ENCODE measurements at places on chromosomes 2 and 18.

DNA sequence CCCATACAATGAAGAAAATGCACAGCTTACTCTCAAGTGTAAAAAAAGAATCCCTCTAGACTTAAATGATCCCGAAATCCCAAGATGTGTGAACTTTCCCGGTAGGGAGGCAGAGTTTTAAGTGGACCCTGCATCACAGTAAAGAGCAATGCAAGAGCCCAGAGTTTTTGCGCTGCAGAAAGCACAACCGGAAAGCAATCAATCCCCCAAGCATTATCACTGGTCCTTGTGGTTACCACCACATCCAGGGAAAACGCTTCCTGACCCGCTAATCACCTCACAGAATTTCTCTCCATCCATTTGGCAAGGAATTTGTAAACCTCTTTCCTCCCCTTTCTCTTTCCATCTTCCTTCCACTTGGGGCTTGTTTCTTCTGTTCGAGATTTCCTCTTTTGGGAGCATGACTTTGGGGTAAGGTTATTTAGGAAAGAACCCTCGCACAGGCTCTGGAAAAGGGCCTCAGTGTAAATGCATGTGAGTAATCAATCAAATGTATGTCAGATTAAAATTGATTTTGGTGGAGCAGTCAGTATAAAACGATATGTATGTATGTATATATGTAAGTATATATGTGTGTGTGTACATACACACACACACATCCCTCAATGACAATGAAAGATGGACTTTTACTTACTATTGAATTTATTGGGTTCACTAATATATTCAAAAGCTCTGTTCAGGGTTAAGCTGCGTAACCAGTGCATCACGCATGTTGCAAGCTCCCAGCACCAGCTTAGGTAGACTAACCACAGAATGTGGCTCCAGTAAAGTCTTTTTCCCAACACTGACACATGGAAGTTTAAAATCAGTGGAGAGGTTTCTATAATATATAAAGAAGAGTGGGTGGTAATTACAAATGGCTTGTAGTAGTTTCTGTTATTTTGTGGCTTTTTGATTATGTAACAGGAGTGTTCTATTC, 1.6 kb downstream of the PLCL1 start:
- DNase-seq, result no peak

DNA sequence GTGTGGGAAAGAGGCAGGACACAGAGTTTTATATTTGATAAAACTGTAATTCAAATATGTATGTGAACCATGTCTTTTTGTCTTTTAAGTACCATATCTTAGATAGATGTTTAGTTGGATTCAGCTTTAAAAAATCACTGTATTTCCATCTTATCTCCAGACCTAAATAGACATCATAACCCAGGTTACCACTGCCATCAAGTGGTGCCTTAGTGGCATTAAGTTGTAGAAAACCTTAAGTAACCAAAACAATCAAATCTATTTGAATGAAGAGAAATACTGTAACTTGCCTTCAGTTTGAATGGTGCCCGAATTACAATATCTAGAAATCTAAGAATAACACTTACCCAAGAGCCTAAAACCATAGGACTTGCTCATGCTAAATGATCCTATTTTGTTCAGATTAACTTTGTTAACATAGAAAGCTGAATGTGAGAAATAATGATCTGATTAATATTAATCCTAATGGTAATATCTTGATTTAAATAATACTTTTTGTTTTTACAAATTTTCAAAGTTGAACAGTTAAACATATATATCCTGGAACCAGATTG, 92.5 kb upstream of the MAP2 start:
- DNase-seq, result peak; percentile 6

- no peak for DNase-seq
Observed at GRCh38 chr18:50947899-50948298, 19.9 kb upstream of the ELAC1 start.

DNA sequence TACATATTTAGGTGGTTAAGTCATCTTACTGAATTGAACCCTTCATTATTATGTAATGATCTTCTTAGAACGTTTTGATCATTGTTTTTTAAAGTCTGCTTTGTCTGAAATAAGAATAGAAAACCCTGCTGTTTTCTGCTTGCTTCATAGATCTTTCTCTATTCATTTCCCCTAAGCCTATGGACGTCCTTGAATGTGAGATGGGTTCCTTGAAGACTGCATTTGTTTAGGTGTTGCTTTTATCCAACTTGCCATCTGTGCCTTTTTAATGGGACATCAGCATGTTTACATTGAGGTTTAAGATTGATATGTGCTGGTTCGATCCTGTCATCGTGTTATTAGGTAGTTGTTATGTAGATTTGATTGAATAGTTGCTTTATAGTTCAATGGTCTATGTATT, 95.4 kb downstream of the SNTG2 start:
- DNase-seq, result no peak

- no peak for DNase-seq
Observed at GRCh38 chr2:47686018-47686417, 96.9 kb upstream of the MSH6 start.

DNA sequence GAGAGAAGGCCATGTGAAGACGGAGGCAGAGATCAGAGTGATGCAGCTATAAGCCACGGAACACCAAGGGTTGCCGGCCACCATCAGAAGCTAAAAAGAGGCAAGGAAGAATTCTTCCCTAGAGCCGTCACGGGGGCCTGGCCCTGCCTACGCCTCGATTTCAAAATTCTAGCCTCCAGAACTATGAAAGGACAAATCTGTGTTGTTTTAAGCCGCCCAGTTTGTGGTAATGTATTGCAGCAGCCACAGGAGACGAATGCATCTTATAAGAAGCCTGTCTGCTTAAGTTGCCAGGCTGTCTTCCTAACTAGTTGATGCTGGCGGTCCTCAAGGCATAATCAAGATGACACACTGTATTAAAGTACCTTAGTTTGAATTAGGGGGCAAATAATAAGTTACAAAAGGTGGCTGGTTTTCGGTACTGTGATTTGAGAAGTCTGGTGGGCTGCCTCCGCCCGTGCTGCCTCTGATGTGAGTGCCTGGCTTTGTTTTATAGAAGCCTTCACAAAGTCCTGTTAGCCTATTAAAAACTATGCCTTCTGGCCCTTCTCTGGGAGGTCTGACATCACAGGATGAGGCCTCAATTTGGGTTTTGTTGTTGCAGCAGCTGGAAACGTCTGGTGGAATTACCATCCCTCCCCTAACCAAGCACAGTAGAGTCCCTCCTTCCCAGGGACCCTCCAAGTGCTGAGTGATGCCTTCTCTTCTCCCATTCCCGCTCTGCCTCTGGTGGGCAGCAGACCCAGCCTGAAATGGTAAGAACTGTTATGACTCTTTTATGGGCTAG, 53.6 kb downstream of the SRD5A2 start:
- DNase-seq, result no peak

GRCh38 chr18:70956554-70956953, 667.7 kb downstream of the SOCS6 start:
- DNase-seq, result no peak

DNA sequence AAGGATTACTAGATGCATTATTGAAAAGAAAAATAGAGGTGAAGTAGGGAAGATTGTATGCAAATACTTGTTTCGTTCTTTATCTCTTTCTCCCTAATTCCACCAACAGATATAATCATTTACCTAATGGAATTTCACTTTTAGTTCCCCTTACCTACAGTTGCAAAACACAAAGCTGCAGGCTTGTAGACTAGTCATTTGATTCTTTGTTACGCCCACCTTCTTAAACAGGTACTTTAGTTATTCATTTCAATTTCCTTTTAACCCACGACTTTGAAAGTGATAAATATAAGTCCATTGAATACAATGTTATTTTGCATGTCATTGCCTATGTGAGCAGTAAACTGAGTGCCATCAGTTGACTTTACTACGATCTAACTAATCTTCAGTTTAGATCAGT, 3.9 kb upstream of the HRH4 start:
- no peak for DNase-seq

GRCh38 chr2:28340312-28341202, 52.1 kb upstream of the FOSL2 start:
- no peak for DNase-seq

DNA sequence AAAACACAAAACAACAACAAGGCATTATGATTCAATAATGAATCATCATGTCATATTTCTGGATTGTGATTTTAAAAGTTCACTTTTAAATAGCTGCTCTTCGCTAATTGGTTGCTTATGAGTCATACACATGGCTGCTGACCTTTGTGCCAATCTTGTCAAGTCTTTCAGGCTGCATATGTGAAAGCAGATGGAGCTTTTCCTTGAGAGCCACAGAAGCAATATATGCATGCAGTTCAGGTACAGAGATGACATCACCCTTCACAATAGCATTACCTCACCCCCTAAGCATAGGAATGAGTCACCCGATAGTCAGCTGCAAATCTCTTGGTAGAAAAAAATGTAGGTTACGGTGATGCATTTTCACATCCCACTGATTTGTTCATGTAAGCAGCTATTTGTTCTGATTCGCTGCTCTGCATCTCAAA, 27.2 kb downstream of the EIF2AK3 start:
- DNase-seq, result no peak

GRCh38 chr2:124610866-124611265, 585.8 kb downstream of the CNTNAP5 start:
- peak; percentile 15 for DNase-seq

DNA sequence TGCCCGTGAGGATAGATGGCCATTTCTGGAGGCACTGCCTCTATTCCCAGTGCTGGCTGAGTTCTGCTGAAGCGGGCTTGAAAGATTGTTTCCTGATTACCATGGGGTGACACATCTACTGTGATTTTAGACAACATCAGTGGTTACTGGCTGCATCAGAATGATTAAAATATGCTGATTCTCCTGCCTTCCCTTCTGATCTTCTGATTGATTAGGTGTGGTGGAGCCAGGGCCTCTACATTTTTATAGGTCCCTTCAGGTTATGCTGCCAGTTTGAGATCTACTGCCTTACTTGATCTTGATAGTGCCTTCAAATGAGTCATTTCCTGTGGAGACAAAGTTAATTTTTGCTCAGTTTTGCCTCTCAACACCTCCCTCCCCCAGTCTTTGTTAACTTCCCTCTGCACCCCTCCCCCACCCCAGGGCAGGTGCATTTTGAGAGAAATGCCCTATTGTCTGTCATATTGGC, 31.6 kb upstream of the SNORC start:
- DNase-seq, result no peak

DNA sequence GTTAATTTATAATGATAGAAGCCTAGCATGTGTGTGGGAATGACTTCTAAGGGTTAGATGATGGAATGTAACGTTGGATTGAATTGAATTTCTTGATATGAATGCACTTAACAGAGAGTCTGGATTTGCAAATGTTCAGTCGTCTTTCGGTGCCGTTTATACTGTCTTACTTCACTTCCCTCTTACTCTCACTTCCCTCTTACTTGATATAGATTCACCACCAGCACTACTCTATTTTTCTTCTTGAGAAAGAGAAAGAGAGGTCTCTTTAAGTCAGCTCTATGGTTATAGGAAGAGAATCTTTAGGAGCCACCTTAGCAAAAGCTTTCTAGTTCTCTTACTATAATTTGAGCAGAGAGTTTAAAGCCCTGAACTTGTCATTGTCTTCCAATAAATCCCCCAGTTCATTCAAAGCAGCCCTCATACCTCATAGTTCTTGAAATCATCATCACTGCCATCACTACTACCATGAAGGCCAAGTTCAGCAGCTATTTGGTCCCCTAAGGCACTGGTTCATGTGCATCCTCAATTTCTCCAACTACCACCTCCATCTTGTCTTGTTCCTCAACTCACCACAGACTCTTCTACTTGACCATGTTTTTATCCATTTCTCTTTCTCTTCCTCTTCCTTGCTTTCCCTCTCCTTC, 501.7 kb upstream of the TCF4 start:
- no peak for DNase-seq

GRCh38 chr2:2827761-2828221, 496.7 kb upstream of the MYT1L start:
- DNase-seq, result no peak

GRCh38 chr2:124343827-124344498, 318.9 kb downstream of the CNTNAP5 start:
- DNase-seq, result no peak

DNA sequence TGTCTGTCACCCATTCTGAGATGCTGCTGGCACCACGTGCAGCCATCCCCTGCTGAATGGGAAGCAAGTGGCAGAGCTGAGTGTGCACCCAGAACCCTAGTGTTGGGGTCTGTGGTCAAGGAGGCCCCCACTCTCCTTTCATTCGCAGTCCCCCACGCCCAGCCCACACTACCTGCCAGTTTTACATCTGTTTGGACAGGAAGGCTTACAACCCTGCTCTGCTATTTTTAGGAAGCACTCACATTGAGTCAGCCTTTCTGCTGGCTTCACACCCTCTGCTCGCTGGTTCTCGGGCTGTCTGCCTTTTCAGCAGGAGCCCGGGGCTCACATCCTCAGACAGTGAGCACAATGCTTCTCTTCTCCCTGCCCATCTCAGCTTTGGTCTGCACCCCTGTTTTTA, 10.7 kb upstream of the ADCY3 start:
- no peak for DNase-seq

DNA sequence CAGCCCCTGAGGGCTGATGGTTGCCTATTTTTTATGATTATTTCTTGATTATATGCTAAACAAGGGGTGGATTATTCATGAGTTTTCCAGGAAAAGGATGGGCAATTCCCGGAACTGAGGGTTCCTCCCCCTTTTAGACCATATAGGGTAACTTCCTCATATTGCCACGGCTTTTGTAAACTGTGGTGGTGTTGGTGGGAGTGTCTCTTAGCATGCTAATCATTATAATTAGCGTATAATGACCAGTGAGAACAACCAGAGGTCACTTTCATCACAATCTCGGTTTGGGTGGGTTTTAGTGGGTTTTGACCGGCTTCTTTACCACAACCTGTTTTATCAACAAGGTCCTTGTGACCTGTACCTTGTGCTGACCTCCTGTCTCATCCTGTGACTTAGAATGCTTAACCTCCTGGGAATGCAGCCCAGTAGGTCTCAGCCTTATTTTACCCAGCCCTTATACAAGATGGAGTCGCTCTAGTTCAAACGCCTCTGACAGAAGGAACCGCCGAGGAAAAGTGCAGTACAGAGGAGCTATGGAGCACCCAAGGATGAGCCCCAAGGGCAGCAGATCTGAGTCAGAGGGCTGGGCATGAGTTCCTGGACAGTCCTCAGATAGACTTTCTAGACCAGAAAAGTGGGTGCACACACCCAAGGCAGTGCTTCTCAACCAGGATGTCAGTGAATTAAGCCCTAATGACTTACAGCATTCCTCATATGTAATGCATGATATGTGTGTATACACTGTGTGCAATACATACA, 37.1 kb upstream of the ASAP2 start:
- DNase-seq, result no peak

- no peak for DNase-seq
Observed at GRCh38 chr18:58870621-58871020, 5.9 kb downstream of the ZNF532 start.

- DNase-seq, result no peak
Observed at GRCh38 chr18:61847164-61847791, 45.5 kb downstream of the RNF152 start.

DNA sequence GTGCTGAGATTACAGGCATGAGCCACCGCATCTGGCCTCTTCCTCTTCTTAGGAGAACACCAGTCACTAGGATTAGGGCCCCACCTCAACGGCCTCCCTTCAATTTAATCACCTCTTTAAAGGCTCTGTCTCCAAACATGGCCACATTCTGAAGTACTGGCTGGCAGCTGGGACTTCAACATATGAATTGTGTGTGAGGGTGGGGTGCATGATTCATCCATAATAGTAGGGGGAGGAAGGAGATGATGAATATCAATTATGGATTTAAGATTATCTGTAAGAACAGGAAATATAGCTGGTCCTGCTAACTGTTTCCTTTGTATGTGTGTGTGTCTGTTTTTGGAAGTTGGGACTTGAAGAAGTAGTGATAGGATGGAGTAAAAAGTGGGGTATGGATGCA, 14.7 kb upstream of the EPG5 start:
- no peak for DNase-seq
